ENCODE measurements at places on chromosomes 2 and 18. TPM values are rescaled to one million over a fixed set of nuclear protein-coding genes. Genes with fewer than 3 reads are reported as not detected.

DNA sequence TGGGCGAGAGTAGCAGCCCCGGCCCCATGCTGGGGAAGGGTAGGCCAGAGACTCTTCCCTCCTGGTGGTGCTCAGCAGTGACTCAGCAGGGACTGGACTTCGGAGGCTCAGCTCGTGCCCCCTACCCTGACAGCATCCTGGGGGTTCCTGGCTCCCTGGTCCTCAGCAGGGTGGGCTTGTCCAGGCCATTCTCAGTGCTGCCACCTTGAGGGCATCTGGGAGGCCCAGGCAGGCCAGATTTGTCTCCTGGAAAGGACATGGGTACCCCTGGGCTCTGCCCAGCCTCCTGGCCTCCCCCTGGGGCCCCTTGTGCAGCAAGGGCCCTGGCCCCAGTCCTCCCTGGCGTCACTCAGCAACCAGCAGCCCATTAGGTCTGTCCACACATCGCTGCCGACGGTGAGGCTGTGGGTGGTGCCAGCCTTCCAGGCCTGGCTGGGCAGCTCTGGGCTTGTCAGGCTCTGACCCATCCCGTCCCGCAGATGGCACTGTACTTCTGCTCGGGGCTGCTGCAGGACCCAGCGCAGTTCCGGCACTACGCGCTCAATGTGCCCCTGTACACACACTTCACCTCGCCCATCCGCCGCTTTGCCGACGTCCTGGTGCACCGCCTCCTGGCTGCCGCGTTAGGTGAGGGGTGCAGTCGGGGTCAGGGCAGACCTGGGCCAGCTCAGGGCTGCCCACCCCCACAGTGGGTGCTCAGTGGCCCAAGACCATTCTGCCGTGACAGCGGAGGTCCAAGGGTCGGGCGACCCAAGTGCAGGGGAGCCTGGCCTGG lies 45.0 kb upstream of the ALPP start:
- no peak overlapping the region for H3K27ac ChIP-seq
- no peaks in the 10 kb centered on the region for H3K4me1 ChIP-seq
- H3K4me3 ChIP-seq, result no peak overlapping the region
- no peaks in the 10 kb centered on the region for H3K27me3 ChIP-seq

DNA sequence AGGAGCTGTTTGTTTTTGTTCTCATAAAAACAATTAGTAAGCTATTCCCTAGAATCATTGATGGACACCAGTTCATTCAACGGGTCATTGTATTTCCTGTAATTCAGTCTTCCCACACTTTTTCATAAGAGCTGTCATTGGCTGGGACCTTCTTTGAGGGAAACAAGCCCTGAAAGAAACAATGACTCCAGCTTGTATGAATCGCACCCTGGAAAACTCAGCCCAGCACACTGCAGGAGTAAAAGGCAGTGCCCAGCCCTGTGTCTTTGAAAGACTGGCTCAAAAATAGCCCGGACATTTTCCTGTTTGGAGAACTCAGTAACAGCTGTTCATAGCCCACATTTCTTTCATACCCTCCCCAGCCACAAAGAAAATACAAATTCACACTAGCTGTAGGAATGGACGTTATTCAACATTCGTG lies 81.5 kb downstream of the NCKAP5 start:
- no peaks in the 10 kb centered on the region for H3K36me3 ChIP-seq
- no peak overlapping the region for H3K4me3 ChIP-seq
- H3K4me1 ChIP-seq, result peaks cover 12% of the 10 kb centered on the region
- DNase-seq, result no peak
- no peaks in the 10 kb centered on the region for H3K27me3 ChIP-seq

DNA sequence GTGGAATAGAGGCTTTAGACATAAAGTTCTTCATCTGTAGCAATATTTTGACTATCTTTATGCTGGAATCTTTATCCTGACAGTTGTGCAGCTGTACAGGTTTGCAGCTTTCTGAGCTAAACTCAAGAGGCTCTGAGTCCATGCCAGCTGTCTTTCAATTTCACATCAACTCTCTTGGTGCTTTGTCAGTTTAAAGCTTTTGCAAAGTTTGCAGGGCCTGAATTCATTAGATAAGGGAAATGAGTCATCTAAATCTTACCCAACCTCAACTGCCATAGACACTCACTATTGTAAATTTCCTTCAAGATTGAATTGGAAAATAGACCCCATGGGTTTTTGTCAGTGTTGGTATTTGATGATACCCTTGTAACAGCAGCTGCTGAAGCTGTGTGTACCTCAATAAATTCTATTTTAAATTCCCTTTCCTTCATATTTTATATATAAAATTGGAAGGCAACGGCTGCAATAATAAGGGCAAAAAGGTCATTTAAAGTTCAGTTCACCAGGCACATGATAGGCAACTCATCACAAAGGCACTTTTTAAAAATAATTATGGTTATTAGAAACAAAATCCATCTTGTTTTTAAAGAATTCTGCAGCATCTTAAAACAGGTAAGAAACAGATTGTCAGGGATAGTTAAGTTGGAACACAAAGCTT lies 169.9 kb upstream of the SLC39A10 start:
- no peaks in the 10 kb centered on the region for H3K36me3 ChIP-seq
- no peaks in the 10 kb centered on the region for H3K27me3 ChIP-seq
- no peaks in the 10 kb centered on the region for H3K4me1 ChIP-seq

GRCh38 chr18:31659576-31660177 lies 24.7 kb downstream of the B4GALT6 start:
- no peak overlapping the region for H3K4me3 ChIP-seq
- no peaks in the 10 kb centered on the region for H3K27me3 ChIP-seq
- no peaks in the 10 kb centered on the region for H3K36me3 ChIP-seq
- H3K27ac ChIP-seq, result no peak overlapping the region

DNA sequence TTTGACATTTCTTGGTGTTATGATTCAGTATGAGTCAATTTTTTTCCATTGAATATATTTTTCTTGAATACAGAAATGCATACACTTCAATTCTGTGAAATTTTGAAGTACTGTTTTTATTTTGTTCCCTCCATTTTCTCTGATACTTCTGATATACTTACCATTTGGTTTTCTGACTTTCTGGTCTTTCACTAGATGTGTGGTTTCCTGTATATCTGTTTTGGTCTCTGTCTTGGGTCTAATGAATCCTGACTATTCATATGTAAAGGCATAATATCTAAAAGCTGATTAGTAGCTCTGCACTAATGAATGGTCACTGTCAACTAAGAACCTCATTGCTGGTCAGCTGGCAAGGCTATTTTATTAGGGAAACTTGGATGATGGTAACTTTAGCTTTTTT lies 345.6 kb downstream of the GRB14 start:
- DNase-seq, result no peak
- H3K36me3 ChIP-seq, result no peaks in the 10 kb centered on the region
- H3K4me1 ChIP-seq, result no peaks in the 10 kb centered on the region
- no peak overlapping the region for H3K27ac ChIP-seq
- H3K4me3 ChIP-seq, result no peak overlapping the region
- H3K27me3 ChIP-seq, result no peaks in the 10 kb centered on the region

DNA sequence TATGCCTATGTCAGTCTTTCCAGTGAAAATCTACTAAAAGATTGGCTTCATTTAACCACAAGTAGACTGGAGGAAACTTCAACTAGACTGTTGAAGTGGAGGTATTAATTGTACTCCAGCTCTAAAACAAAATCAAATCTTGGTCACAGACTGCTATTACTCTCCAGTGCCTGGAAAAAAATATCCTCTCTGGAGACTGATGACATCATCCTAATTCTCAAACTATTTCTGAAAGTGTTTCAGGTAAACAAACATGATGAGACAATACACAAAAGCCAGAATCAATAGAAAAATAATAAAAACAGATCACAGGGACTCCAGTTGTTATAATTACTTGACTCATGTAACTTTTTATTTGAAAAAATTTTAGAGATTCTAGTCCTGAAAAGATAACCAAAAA lies 87.7 kb upstream of the MYO3B start:
- H3K36me3 ChIP-seq, result no peaks in the 10 kb centered on the region
- H3K4me1 ChIP-seq, result no peaks in the 10 kb centered on the region
- no peaks in the 10 kb centered on the region for H3K27me3 ChIP-seq

- H3K27me3 ChIP-seq, result no peaks in the 10 kb centered on the region
- peak; percentile 74 for DNase-seq
- no peaks in the 10 kb centered on the region for H3K4me1 ChIP-seq
- no peak overlapping the region for H3K4me3 ChIP-seq
- H3K27ac ChIP-seq, result no peak overlapping the region
Observed at GRCh38 chr2:112958428-112959108, 19.2 kb upstream of the IL36G start.

DNA sequence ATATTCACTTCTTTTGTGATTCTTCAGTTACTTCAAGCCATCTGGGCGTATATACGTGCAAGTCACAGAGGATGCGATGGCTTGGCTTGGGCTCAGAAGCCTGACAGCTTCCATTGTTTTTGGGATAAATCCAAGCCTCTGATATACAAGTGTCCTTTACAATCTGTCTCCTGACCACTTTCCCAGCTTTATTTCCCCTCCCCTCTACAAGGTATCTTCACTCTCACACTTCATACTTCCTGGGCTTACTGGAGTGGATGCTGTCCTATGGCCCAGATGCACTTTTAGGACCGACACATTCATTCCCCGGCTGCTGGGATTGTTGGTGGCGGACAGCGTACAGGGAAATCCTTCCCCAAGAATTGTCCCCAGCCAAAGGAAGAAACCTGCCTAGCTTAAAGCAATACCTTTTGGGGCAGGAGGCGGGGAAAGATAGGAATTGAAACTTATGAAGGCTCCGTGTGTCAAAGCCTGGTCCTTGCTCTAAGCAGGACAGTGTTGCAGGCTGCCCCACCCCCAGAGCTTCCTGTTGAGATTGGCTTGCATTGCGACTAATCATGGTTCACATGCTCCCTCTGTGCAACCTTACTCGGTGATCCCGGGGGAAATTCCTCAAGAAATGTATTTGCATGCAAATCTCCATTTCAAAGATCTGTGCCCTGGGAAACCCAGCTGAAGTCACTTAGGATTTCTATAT lies 802.9 kb upstream of the ID2 start:
- no peak overlapping the region for H3K4me3 ChIP-seq
- peak; percentile 47 for DNase-seq
- H3K27me3 ChIP-seq, result no peaks in the 10 kb centered on the region

DNA sequence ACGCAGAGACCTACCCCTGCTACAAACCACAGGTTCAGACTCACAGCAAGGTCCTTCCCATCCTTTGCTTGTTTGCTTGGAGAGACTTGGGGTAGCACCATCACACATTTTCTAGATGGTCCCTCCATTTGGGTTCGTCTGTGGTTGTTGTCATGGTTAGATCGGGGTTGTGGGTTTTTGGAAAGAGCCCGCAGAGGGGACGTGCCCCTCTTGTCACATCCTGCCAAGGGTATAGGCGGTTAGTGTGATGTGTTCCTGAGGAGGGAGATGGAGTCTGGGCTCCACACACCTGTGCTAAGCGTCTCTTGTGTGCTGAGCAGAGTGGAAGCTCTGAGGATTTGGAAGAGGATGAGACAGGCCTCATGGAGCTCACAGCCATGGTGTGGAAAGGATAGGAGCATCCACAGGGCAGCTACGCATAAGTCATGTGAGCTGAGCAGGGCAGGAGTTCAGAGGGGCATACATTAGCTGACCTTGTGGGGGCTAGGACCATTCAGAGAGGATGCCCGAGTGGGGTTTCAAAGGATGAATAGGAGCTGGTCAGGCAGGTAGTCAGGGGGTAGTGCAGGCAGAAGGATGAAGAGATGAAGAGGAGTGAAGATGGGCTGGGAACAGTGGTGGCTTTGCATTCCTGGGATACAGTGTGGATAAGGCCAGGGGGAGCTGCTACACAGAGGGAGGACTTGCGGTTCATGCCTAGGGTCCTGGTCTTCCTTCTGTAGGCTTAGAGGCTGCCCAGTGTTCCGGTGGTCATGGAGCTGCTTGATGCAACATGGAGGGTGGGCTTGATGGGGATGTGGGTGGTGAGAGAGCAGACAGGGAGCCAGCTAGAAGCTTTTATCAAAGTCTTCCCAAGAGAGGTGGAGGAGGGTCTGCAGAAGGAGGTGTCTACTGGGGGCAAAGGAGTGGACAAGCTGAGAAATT lies 62.9 kb downstream of the ACKR3 start:
- DNase-seq, result no peak
- H3K4me1 ChIP-seq, result peaks cover 23% of the 10 kb centered on the region
- H3K27ac ChIP-seq, result peak overlapping the region; percentile 36
- H3K27me3 ChIP-seq, result no peaks in the 10 kb centered on the region

- no peak overlapping the region for H3K27ac ChIP-seq
- no peaks in the 10 kb centered on the region for H3K4me1 ChIP-seq
- peaks cover 19% of the 10 kb centered on the region for H3K36me3 ChIP-seq
- no peak for DNase-seq
- H3K4me3 ChIP-seq, result no peak overlapping the region
Observed at GRCh38 chr18:79372461-79372860, 23.3 kb upstream of the NFATC1 start.

DNA sequence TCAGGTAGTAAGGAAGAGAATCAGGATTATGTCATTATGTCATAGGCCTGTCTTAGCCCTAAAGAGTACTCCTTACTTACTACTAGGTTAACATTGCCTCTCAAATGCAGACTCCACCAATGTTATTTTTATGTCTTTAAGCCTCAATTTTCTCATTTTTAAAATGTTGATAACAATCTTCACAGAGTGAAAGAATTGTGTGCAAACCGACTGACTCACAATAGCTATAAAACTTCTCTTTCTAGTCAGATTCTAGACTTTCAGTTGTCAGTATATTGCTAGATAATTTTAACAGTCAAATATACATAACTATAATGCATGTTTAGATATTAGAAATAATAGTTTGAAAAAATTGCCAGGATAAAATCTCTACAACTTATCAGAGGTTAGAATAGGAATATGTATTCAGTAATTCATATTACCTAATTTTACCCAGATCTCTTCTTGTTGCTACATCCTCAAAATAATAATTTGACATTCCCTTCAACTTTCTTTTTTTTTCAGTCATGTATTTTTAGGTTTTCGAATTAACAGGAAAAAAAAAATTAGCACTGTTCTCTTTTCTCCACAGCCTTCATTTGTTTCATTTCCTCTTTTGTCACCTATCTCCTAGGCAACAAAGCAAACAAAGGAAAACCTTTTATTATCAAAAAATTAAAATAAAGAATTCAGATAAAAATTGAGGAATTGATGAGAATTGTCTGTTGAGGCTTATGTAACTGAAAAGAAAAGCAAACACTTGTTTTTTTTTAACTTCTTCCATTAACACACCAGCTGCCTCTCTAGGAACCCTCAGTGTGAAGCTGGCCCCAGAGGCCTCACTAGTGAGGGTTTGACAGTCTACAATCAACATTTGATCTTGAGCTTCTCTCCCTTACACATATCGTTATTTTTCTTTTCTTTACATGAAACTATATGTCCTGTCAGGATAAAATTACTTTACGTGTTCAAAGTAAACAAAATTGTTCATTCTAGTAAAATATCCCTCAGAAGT lies 279.0 kb downstream of the CALCRL start:
- no peaks in the 10 kb centered on the region for H3K4me1 ChIP-seq
- H3K36me3 ChIP-seq, result no peaks in the 10 kb centered on the region
- H3K27ac ChIP-seq, result no peak overlapping the region
- H3K4me3 ChIP-seq, result no peak overlapping the region
- DNase-seq, result no peak

- DNase-seq, result no peak
- no peaks in the 10 kb centered on the region for H3K27me3 ChIP-seq
- H3K4me1 ChIP-seq, result no peaks in the 10 kb centered on the region
- H3K4me3 ChIP-seq, result no peak overlapping the region
- H3K27ac ChIP-seq, result no peak overlapping the region
Observed at GRCh38 chr18:7002107-7002506, 115.5 kb downstream of the LAMA1 start.

The AFF3 gene
- 36.4 TPM for total RNA-seq

The SS18 gene
- 166 TPM for total RNA-seq

The RABL2A gene
- 6.5 TPM for total RNA-seq
